ENCODE measurements at places on chromosomes 7 and 10.
A peak's percentile ranks its signal among the peaks of the same experiment; 100 is the strongest.

- DNase-seq: no peak
Observed at GRCh38 chr10:51244748-51245490, 170.6 kb downstream of the PRKG1 start.

DNA sequence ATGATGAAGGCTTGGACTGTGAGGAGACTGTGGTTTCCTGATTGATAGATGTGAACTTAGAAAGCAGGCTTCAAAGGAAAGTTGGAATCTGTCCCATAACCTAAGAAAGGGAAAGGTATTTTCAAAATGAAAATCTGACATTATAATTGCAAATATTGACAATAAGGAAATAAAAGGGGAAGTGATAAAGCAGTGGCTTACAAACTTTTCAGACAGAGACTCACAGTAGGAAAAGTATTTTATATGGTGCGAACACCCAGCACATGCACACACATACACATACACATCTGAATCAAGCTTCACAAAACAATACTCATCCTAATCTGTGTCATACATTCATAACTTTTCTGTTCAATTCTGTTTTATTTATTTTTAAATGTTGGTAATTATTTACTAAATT is 4.8 kb downstream of the PON1 start:
- DNase-seq: no peak

- no peak for DNase-seq
Observed at GRCh38 chr10:93464776-93465388, 17.3 kb downstream of the MYOF start.

GRCh38 chr10:121285406-121286196 is 312.6 kb downstream of the FGFR2 start:
- DNase-seq: no peak

DNA sequence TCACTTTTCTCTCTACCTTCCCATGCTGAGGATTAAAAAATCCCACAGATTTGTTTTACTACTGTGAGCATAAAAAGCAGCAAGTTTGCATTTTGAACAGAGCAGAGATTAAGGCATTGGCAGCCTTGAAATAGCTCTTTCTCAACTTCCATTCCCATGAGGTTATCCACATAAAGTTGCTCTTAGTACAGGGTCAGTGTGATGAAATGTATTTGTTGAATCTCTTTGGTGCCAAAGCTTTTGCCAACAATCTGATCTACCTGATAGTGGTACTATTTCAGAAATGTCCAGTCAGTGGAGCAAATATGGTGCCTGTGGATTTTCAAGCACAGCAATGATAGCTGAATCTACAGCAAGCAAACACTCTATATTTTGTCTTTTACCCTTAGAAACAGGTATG is 254.8 kb downstream of the INHBA start:
- no peak for DNase-seq

DNA sequence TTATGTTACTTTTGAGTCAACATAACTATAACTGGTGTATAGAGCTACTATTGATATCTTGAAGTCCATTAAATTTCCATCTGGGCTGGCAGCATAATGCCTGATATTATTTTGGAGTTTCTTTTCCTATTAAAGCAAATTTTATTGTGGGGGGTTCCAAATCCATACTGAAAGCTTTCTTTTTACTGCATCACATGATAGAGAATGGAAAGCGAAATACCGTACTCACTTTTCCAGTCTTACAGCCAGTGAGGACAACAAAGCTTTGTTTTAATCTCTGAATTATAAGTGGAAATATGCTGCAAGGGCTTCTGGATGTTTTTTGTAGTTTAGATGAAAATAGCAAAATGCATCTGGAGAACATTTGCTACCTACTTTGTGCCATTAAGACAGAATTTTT is 477.5 kb upstream of the SEMA3D start:
- DNase-seq: no peak

- no peak for DNase-seq
Observed at GRCh38 chr10:63922468-63923284, 401.5 kb downstream of the REEP3 start.

- no peak for DNase-seq
Observed at GRCh38 chr7:94620703-94621118, 35.2 kb downstream of the SGCE start.

DNA sequence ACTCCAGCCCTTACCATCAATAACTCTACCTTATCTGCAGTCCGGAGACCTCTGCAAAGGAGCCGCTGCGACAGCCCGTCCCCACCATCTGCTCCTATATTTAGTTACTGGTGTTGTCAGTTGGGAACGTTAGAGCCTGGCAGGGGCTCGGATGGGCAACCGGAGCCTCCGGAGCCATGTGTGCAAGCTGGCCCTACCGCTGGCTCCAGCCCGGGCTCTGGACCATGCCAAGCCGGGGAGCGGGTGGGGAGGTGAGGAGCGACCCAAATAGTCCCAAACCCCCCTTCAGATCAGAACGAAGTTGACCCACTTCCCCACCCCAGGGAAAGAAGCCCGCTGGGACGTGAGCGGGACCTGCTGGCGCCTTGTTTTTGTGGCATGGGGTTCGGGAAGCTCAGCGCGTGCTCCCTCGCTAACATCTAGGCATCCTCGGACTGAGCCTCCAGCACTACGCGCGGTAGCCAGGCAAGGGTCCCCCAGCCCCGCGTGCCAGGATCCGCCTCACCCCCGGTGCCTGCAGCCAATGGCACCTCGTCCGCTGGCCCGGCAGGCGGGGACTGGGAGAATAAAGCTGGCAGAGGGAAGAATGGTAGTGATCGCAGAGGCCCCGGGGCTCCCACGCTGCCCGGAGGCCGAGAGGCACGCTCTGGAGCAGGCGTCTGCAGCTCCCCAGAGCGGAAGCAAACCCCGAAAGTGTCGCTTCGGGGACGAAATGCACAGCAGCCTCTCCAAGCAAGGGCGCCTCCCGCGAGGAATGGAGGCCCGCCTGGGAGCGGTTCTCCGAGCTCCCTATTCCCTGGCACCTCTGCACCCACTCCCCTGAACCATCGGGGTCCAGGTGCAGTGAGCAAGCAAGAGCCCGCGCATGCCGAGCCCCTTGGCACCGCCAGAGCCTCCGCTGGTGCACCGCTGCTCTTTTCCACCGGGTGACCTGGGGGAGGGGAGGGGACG is 679 bp downstream of the LRRC20 start:
- DNase-seq: no peak

- DNase-seq: no peak
Observed at GRCh38 chr7:27106181-27106900, 3.9 kb upstream of the HOXA2 start.

DNA sequence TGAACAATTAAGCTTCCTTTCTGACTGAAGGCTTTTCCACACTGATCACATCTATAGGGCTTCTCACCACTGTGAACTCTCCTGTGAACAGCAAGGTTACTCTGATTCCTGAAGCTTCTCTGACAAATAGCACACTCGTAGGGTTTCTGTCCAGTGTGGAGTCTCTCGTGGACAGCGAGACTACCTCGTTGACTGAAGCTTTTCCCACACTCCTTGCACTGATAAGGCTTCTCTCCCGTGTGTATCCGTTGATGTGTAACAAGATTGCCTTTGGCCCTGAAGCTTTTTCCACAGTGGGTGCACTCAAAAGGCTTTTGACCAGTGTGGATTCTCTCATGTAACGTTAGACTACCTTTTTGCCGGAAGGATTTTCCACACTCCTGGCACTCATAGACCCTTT is 4.4 kb downstream of the ZNF32 start:
- no peak for DNase-seq

DNA sequence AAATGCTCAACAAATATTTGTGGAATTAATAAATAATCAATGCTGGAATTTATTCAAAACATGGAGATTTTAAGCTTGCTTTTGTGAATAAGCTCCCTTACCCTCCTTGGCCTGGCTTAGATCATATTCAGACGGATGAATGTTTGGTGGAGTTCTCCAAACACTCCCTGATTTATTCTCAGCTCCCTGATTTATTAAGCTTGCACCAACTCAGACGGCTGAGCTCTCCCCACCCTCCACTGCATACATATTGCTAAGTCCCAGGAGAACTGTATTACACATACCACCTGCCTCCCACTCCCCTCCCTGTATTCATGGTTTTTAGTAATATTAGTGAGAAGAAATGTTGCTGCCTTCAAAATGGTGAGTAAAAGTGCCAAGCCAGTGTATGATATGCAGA is 1057.5 kb downstream of the SORCS3 start:
- no peak for DNase-seq

GRCh38 chr10:106959521-106959920 is 205.0 kb downstream of the SORCS1 start:
- no peak for DNase-seq

DNA sequence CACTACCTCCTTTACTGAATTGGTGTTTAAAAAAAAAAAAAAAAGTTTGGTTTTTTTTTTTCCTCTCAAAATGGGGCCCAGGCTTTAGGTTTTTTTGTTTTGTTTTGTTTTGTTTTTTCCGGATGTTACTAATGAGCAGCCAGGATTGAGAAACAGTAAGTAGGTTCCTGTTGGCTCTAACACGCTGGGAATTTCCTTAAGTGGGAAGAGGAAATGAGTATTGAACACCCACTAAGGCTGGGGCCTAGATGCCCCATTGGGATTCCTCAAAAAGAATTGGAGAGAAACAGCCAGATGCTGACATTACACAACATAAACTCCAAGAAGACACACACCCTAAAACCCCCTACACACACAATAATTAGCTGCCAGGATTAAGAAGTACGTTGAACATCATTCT is 102.2 kb upstream of the NANOS1 start:
- no peak for DNase-seq

DNA sequence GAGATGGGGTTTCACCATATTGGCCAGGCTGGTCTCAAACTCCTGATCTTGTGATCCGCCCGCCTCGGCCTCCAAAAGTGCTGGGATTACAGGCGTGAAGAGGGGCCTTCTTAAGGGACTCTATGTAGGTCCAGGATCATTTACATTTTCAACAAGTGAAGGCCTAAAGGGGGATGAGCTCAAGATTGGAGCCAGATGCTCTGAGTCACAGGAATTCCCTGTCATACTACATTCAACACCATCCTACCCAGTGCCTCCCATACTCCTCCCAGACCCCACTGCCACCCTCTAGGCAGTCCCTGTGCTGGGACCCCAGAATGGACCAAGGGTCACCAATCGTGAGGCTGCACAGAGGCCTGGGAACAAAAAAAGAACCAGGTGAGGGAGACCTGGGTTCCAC is 29.9 kb downstream of the CYTH3 start:
- DNase-seq: no peak

GRCh38 chr7:90677486-90678404 is 81.6 kb downstream of the CDK14 start:
- DNase-seq: no peak

GRCh38 chr7:85781606-85782005 is 594.8 kb upstream of the SEMA3D start:
- DNase-seq: no peak

GRCh38 chr7:22782616-22783232 is 39.9 kb downstream of the TOMM7 start:
- DNase-seq: peak; percentile 43

GRCh38 chr7:143410521-143411004 is 1.9 kb upstream of the EPHA1 start:
- no peak for DNase-seq

DNA sequence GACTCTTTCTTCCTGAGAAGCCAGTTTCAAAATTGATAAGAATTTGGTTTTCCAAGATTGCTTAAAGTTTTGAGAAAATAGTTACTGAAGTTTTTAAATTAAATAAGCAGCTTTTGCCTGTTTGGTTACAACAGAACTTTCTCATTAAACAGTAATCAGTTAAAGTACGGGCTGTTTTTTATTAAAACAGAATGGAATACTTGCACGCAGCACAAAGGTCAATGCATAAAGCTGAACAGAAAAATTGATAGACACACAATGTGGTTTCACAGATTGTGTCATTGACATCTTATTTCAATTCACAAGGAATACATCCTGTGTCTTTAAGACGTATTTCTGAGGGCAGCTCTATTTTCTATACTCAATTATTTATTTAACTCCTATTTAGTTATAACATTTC is 192.2 kb downstream of the PRKG1 start:
- no peak for DNase-seq

DNA sequence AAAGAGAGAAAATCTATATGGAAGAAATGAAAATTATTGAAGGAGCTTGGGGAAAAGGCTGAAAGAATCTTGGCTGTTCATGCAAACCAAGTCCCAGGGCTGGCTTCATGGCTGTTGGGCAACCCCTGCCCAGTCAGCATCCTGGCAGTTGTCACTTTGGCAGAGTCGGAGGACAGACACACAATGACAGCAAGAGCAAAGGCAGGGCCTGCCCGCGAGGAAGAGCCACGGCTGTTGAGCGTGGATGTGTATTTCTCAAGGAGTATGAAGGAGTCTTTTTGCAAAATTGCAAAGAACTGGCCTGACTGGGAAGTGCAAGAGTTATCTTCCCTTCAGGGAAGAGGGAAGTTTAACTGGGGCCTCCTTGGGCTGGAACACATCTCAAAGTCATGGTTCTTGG is 11.7 kb downstream of the PTPRE start:
- no peak for DNase-seq

DNA sequence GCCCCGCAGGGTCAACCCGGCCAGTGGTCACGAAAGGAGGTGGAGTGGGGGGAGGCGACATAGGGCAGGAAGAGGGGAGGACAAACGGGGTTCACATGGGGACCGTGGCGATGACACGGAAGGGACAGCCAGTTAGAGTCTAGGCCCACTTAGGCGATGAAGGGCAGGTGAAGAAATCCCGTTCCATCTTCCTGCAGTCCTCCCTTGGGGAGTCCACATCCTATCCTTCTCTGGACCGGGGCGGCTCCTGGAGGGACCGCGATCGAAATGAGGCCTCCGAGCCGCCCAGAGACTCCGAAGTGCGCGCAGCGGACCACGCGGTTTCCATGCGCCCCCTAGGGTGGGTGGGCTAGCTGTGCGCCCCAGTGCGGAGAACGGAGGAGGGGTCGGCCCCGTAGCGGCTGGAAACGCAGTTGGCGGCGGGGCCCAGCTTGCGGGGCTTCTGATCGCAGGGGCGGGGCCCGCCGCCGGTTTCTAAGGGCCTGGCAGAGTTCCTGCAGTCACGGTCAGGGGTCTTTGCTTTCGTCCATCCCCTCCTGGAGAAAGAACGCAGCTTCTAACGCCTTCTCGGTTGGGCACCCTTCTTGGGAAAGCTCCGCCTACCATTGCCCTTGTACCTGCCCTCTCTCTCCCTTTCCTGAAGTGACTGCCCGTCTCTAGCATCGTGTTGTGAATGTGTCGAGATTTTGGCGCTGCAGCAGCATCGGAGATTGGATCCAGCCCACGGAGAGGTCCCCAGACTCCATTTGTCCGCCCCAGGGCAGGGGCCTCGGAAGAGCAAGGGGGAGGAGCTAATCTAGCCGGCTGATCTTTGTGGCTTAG is 17.9 kb upstream of the TMEM225B start:
- peak; percentile 25 for DNase-seq

GRCh38 chr10:80540618-80540980 is 2.9 kb downstream of the SH2D4B start:
- no peak for DNase-seq
